Activated CD8-positive, alpha-beta memory T cell treated with anti-CD3 and anti-CD28 coated beads for 1 hour (primary cell): ENCODE measurements at places on chromosomes 1 and 21.

DNA sequence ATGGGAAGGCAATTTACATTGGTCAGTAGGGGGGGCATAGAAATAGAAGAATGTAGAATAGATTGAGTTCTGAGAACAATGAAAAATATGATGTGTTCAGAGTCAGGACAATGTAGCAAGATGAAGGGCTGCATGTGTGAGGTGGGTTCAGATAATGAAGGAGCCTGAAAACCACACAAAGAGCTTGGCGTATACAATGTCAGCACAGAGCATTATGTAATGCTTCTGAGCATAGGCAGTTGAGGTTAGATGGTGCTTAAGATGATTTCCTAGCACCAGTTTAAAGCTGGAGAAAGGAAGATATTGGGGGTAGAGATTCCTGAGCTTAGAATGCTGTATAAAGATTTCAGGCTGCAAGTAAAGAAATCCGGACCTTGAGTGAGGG, 202.0 kb upstream of the SNX7 start:
- no peak for DNase-seq

DNA sequence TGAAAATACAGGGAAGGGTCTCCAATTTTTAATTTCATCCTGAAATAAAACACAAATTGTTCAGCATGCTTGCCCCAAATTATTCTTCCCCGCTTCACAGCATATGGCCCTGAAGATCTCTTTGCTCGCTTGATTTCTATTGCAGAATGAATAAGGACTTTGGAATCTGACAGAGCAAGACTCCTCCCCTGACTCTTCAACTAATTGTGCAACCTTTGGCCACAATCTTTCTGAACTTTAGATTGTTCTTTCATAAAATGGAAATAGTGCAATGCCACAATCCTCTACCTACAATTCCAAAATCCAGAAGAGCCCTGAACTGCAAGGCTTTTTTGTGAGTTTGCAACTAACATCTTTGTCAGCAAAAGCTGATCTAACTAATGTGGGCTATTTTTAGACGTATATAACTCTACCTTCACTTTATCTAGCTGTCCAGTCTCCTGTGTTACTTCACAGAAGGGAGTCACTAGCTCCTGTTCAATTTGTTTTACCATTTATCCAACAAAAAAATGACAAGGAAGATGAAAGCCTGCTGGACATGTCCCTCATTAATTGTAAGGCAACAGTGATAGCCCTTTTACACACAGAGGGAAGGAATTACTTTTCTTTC, 13.4 kb downstream of the RNASEL start:
- no peak for DNase-seq

GRCh38 chr1:42913426-42914091, 45.1 kb downstream of the SLC2A1 start:
- no peak for DNase-seq

DNA sequence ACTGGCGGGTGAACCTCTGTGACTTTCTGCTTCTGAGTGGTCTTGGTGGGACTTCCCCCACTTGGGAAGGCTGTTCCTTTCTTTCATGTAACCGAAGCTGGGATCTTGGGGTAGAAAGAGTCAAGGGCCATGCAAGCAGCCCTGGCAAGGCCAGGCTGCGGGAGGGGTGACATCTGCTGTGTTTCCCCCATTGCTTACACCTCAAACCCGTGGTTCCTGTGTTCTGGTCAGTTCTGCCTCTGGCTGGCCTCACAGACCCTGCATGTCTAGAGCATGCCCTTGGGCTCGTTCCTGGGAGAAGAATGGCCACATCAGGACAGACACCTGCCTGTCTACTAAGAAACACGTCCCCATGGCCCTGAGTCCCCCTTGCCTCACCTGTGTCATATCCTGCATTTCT, 207.7 kb downstream of the DYRK1A start:
- no peak for DNase-seq

DNA sequence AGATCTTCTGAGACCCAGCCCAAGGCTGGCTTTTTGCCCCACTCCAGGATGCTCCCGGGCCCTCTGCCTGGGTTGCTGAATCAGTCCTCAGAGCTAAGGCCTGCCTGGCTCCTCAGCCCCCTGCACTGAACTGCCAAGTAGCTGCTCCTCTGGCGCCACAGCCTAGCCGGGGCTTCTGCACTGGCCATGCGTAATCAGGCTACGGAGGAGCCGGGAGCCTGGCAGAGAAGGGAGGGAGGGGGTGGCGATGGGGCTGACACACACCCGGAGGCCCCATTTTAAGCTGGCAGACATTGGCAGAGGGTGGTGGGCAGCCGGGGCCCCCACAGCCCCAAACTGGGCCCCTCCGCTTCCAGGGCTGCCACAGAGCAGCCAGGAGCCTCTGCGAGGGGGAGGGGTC, 38.7 kb downstream of the ALPL start:
- DNase-seq = no peak

- DNase-seq = no peak
Measured at GRCh38 chr1:202029727-202030126, 19.3 kb downstream of the ELF3 start.

GRCh38 chr1:9293533-9294404, 1.1 kb downstream of the SPSB1 start:
- DNase-seq = no peak

DNA sequence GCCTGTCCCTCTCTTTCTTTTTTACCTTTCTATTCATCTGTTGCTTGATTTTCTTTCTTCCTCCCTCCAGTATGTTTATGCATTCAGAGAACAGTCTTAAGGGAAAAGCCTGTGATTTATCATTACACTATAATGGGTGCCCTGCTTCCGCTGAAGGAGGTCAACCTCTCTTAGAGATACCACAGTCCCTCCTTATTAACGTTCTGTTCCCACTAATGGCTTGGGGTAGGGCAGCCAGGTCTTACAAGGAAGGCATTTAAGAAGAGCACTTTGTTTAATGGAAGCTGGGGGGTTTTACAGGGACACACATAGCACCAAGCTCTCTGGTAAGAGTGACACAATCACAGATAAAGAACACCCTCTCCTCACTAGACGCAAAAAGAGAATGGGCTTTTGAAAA, 523.5 kb downstream of the NUF2 start:
- DNase-seq = no peak

DNA sequence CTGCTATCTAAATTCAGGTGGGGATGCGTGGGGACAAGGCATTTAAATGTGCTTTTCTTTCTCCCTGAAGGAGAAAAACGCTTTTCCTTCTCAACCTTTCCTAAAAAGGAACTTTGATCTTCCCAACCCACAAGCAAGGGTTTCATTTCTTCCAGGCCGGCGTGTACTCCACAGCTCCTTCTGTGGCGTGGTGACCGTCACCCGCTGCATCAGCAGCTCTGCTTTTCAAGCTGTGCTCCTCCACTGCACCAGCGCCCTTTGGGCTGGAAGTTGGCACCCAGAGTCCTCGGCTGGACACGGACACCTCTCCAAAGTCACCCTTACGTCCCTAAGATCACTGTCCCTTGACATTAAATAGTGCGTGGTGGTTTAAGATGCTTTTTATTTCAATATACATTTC, 54.3 kb downstream of the PEX14 start:
- no peak for DNase-seq

GRCh38 chr1:109722908-109723691, 11.0 kb downstream of the GSTM5 start:
- no peak for DNase-seq

GRCh38 chr1:2967329-2967725, 53.9 kb upstream of the ACTRT2 start:
- DNase-seq = no peak

GRCh38 chr21:40681164-40681859, 165.6 kb downstream of the DSCAM start:
- DNase-seq = no peak

DNA sequence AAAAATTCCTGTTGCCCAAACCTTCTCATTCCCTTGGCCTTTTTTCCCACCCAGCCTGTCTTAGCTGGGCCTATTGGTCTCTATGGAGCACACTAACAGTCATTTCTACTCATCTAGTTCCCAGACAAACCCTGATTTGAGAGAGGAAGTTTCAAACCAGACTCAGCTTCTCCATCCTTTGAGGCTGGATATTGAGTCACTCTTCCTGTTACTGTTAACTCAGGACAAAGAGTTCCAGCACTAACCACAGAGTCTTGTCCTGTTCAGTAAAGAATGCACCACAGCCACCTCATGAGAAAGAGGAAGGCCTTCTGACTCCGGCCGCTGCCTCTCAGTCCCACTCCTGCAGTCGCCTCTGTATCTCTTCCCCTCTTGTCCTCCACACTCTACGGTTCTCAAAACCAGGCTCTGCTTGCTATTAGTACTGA, 137.8 kb downstream of the PTPRC start:
- DNase-seq = no peak

DNA sequence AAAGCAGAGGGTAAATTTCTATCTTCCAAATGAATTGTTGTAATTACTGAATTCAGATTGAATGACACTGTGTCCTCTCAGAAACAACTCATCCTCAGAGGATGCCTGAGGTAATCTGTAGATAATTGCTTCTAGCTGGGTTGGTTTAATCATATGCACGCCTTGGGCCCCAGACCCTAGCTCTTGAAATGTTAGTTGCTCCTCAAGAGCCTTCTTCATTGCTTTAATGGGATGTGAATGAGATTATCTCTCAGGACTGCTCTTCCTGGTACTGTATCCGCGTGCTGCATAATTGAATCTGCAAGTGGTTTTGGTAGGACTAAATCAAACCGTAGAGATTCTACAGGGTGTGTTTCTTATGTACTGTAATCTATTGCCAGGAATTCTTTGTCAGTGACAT, 569.3 kb upstream of the NEGR1 start:
- DNase-seq = no peak

GRCh38 chr1:199690496-199690895, 337.0 kb upstream of the NR5A2 start:
- no peak for DNase-seq

GRCh38 chr1:226643177-226643576, 94.6 kb downstream of the STUM start:
- peak; percentile 42 for DNase-seq

DNA sequence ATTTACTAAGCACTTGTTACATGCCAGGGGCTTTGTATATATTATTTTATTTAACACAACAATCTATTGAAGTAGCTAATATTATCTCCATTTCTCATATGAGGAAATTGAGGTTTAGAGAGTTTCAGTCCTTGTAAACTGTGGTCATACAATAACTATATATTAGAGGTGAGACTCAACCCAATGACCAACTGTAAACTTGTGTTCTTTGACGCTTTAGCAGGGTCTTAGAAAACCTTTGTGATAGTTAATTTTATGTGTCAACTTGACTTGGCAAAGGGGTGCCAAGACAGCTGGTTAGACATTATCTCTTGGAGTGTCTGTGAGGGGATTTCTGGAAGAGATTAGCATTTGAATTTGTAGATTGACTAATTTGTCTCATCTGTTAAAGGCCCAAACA, 252.4 kb upstream of the B3GALT2 start:
- DNase-seq = no peak

- no peak for DNase-seq
Measured at GRCh38 chr21:42266971-42267556, 48.1 kb downstream of the ABCG1 start.

- no peak for DNase-seq
Measured at GRCh38 chr1:58882322-58882948, 98.6 kb upstream of the JUN start.

DNA sequence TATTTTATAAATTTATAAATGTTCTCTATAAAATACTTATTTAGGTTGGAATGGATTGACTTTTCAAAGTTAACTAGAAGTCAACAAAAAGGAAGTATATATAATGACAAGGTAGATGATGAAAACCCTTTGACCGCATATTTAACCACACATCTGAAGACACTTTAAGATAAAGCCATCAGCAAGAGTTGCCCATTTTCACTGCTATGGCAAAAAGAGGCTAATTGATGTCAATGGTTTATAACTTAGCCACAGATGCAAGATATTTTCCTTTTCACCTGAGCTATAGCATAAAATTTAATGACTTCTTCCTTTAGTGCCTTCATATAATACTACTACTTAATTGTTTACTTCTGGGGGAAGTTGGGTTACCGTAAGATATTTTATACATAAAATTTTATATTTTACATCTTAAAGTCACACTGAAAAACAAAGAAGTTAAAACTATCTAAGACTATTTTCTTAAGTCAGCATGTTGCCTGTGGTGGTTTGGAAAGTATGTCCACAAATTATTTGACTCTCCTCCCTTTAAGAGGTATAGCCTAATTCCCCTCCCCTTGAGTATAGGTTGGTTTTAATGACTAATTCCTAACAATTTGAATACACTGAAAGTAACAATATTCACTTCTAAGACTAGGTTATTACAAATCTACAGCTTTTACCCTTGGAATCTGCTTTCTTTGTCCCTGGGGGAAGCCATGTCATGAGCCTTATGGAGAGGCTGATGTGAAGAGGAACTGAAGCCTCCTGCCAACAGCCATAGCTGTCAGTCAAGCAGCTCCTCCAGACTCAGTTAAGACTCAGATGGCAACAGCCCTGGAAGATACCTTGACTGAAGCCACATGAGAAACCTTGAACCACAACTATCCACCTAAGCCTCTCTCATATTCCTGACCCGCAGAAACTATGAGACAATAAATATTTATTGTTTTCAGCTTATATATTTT, 40.3 kb upstream of the LRRC8B start:
- no peak for DNase-seq
